ENCODE measurements at places on chromosomes 6 and 20.

DNA sequence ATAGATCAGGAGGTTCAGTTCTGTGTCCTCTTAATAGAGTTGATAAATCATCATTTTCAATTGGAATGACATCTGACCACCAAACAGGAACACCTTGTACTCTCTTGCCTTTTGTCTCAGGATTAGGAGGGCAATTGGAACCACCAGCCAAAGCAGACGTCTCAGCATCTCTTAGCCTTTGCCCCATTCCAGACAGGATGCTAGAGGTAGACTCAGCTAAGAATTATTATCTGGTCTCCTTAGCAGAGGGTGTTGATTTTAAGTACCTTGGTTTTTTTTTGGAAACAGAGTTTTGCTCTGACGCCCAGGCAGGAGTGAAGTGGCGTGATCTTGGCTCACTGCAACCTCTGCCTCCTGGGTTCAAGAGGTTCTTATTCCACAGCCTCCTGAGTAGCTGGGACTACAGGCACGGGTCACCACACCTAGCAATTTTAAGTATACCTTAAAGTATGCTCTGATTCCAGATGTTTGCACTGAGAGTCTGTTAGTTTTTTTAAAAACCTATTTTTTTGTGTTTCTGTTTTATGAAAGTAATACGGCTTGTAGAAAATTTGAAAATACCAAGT is 28.0 kb upstream of the ELOVL5 start:
- no peak for DNase-seq

GRCh38 chr6:36743538-36744303 is 46.1 kb downstream of the RAB44 start:
- no peak for DNase-seq

- no peak for DNase-seq
Observed at GRCh38 chr6:133358574-133359150, 117.5 kb downstream of the EYA4 start.

DNA sequence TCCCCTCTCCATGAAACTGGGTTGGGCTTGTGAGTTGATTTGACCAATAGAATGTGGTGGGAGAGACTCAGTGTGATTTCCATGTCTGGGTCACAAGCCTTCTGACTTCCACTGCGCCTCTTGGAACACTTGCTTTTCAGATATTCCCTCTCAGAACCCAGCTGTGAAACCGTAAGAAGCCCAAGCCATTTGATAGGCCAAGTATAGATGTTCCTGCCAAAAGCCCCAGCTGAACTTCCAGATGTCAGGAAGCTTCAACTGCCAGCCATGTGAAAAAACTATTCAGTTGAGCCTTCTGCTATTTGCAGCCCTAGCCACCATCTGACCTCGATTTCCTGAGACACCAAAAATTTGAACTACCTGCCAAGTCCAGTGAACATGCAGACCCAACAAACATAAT is 387.8 kb upstream of the GJE1 start:
- DNase-seq = no peak

DNA sequence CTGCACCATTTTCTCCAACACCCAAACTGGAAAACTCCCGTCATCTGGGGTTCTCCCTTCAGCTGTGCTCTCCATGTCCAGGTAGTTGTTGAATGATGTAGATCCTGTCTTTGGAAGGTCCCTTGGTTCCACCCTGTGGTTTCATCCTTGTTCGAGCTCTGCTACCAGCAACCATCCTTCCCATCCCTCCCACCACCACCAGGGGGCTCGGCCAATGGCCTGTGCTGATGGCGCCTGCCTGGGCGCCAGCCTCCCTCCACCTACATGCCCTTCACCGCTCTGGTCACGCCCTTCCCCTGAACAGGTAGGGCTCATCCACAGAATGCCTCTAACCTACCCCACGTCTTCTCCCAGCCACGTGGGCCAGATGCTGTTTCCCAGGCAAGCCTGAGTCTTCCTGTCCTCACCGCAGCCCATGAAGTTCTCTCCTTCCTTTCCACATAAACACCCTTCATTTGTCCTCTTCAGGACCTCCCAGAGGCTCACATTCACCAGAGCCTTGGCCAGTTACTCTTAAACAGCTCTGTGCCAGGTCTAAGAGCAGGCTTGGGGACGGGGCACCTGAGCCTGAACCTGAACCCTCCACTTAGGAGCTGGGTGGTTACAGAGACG is 75.1 kb upstream of the DUSP22 start:
- no peak for DNase-seq

- no peak for DNase-seq
Observed at GRCh38 chr6:42968126-42968701, 7.7 kb downstream of the GNMT start.

DNA sequence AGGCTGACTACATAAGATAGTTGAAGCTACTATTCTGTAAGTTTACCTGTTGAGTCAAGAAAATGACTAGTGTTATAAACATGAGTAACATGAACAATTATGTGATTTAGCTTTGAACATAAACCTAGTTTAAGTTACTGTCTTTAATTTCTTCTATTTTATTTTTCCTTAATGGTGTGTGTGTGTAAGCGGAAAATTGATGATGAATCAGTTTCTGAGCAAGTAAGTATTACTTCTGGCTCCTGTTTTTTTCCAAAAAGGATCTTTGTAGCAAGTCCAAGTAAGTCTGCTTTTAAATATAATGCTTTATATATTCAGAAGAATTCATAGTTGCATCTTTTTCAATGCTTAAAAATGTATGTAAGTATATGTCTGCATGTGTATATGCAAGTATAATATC is 786.8 kb downstream of the EYS start:
- DNase-seq = no peak

GRCh38 chr6:45513213-45513618 is 135.5 kb upstream of the SUPT3H start:
- no peak for DNase-seq

- no peak for DNase-seq
Observed at GRCh38 chr20:47347661-47348435, 8.7 kb downstream of the ZMYND8 start.

DNA sequence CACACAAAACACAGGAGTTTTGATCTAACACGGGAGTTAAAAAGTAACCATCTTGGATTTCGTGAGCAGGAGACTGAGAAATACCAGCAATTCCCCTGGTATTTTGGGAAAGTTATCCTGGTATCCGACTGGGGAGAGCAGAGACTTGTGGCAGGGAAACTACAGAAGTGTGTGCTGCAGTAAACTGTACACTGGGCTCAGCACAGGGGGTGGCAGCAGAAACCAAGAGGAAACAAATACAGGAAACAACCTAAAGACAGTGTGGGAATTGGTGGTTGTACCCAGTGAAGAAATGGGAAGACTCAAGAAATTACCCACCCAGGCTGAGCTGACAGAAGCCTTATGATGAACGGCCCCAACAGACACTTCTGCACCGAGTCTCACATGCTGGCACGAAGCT is 109.8 kb downstream of the CHD6 start:
- no peak for DNase-seq

DNA sequence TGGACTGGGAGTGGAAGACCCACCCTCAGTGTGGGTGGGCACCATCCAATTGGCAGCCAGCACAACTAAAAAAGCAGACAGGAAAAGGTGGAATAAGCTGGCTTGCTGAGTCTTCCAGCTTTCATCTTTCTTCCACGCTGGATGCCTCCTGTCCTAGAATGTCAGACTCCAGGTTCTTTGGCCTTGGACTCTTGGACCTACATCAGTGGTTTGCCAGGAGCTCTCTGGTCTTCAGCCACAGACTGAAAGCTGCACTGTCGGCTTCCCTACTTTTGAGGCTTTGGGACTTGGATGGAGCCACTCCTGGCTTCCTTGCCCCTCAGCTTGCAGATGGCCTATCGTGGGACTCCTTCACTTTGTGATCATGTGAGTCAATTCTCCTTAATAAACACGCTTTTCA is 59.8 kb downstream of the SOX4 start:
- DNase-seq = no peak

DNA sequence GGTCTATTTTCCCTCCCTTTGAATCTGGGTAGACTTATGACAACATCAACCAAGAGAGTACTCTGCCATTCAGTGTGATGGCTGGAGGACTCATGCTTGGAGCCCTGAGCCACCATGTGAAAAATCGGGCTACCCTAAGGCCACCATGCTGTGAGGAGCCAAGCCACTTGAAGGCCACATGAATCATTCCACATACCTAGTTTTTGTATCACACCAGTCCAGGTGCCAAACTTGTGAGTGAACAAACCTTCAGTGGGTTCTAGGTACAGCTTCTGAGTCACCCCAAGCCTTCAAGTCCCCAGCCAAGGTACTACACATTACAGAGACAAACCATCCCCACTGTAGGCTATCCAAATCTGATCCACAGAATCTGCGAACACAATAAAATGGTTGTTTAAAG is 37.4 kb upstream of the E2F3 start:
- no peak for DNase-seq

DNA sequence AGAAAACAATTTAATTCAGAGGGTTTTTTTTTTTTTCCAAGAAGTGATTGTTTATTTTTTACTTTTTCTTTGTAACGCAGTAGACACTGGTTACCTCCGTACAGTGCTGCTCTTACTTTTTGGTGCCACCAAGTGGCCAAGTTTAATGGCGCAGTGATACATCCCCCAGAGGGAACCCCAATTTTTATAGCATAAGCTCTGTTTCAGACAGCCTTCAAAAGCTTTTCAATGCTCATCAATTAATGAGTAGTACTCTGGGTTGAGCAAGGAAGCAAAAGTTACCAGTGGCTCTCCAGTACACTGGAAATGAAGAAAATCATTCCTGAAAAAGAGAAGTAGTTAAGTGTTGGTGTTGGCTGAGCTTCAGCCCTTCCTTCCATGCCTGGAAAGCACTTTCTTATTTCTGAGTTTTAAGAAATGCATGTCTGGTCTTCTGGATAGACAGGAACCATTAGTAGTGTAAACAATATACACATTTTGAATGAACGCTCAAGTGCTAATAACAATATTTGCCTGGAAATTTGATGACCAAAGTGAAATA is 129.1 kb upstream of the SMLR1 start:
- DNase-seq = peak; percentile 9

- DNase-seq = no peak
Observed at GRCh38 chr20:62002882-62003480, 62.7 kb downstream of the TAF4 start.

GRCh38 chr6:38955861-38956260 is 92.7 kb upstream of the GLP1R start:
- no peak for DNase-seq

DNA sequence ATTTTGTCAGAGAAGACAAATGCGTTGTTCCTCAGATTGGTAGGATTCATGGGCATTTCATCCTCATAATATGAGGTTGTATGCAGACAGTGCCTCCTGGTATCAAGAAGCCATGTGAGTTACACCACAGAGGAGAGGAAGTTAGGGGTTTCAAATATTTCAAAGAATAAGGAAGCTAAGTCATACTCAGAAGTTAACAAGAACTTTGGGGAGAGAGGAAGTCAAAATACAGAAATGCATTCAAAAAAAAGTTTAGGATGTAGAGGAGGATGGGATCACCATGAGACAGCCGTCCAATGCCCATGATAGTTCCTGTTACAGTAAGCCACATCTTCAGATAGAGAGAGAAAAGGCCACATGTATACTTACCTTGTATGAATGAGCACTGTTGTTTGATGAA is 22.3 kb downstream of the HLA-DOB start:
- no peak for DNase-seq

- DNase-seq = no peak
Observed at GRCh38 chr6:105094133-105094640, 85.6 kb downstream of the POPDC3 start.

DNA sequence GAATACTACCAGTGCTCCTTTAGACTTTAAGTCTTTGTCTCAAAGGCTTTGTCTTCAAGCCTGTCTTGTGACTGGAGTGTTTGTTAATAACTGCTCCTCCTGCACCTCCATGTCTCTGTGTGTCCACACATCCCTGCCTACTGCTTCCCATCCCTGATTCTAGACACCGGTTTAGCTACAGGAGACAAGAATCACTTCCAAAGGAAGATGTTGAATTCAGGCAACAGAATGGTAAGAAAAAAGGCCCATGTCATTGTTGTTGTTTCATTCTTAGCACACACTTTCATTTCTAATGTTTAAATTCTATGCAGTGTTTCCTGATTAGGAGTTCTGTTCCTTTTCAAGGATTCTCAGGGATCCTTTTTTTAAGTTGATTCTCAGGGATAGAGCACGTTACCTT is 293.6 kb upstream of the STXBP5 start:
- DNase-seq = no peak

- DNase-seq = no peak
Observed at GRCh38 chr6:6434151-6434550, 113.7 kb upstream of the F13A1 start.

GRCh38 chr6:123089226-123089625 is 93.2 kb downstream of the CLVS2 start:
- DNase-seq = no peak

DNA sequence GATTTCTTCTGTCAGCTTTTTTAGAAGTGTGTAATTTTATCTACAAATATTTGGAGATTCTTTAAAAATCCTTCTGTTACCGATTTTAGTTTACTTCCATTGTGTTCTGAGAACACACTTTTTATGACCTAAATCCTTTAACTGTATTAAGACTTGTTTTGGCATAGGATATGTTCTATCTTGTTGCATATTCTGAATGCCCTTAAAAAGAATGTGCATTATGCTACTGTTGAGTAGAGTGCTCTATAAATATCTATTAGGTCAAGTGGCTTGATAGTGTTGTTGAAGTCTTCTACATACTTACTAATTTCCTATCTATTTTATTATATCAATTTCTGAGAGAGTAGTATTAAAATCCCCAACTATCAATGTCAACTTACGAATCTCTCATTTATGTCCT is 502.2 kb downstream of the MAFB start:
- no peak for DNase-seq

- DNase-seq = no peak
Observed at GRCh38 chr6:1314617-1315016, 2.7 kb downstream of the FOXQ1 start.

- no peak for DNase-seq
Observed at GRCh38 chr6:138509371-138509770, 10.1 kb upstream of the NHSL1 start.

DNA sequence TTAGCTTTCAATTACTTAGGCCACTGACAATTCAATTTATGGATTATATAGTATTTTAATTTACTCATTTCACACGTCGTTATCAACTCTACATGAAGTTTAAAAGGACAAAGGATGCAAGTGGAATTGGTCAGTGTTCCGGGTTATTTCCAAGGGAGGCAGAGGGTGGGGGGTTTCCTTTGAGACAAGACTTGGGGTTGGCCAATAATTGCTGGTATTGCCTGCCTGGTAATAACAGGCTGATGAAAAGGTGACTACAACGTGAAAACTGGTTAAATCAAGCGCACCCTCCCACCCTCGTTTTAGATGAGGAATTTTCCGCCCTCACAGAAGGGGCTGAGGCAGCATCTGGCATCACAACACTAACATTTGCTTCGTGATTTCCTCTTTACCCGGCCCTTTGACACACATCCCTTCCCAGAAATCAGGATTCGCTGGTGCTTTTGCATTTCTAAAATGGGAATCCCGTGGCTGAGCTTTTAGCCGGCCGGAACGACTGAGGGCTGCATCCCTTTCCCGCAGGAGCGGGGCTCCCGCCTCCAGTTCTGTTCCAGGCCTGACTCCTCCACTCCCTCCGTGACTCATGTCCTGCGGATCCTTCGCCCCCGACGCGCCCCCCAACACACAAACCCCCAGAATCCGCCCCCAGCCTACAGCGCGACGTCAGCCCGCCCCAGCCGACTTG is 999 bp upstream of the PIM1 start:
- no peak for DNase-seq
